ENCODE measurements at places on chromosomes 11 and 22.

- H3K4me1 ChIP-seq = no peaks in the 10 kb centered on the region
- no peak overlapping the region for H3K27ac ChIP-seq
- no peak for DNase-seq
- no peak overlapping the region for H3K4me3 ChIP-seq
- no peaks in the 10 kb centered on the region for H3K36me3 ChIP-seq
- H3K27me3 ChIP-seq = peaks cover 32% of the 10 kb centered on the region
These were observed 174.7 kb downstream of the RRAS2 start for GRCh38 chr11:14184028-14184940.

- peaks cover 32% of the 10 kb centered on the region for H3K36me3 ChIP-seq
- DNase-seq = no peak
- no peaks in the 10 kb centered on the region for H3K27me3 ChIP-seq
- H3K4me1 ChIP-seq = peaks cover 74% of the 10 kb centered on the region
These were observed 4.2 kb upstream of the NEAT1 start for GRCh38 chr11:65418431-65418680.

DNA sequence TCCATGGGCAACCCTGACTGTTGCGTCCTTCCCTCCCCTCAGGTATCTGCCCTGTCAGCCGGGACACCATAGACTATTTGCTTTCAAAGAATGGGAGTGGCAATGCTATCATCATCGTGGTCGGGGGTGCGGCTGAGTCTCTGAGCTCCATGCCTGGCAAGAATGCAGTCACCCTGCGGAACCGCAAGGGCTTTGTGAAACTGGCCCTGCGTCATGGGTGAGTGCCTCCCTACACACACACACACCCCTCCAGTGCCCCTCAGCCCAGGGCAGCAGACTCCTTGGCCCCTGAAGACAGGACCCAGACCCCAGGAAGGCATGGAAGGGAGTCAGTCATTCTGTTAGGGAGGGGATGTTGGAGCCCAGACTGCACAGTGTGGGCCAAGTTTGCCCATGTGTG is 17.9 kb upstream of the UVRAG start:
- H3K27me3 ChIP-seq = no peaks in the 10 kb centered on the region
- no peak overlapping the region for H3K4me3 ChIP-seq
- no peaks in the 10 kb centered on the region for H3K36me3 ChIP-seq
- DNase-seq = no peak

DNA sequence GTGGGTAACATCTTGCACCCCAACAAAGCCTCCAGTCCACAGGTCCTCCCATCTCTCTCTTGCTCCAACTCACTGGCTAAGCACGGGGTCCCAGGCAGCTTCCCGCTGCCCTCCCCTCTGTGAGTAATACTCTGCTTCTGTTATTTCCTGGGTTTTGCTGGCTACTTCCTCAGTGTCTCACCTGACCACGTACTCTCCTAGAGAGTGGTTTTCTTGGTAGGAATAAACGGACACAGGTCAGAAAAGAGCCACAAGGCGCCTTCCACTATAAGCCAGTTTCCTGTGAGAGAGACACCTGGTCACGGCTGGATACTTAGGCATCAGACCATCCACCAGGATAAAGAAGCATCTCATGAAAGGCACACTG is 36.0 kb downstream of the ARRB1 start:
- H3K4me3 ChIP-seq = no peak overlapping the region
- H3K27ac ChIP-seq = no peak overlapping the region
- H3K4me1 ChIP-seq = peaks cover 23% of the 10 kb centered on the region
- peaks cover 2% of the 10 kb centered on the region for H3K36me3 ChIP-seq
- H3K27me3 ChIP-seq = no peaks in the 10 kb centered on the region
- no peak for DNase-seq

DNA sequence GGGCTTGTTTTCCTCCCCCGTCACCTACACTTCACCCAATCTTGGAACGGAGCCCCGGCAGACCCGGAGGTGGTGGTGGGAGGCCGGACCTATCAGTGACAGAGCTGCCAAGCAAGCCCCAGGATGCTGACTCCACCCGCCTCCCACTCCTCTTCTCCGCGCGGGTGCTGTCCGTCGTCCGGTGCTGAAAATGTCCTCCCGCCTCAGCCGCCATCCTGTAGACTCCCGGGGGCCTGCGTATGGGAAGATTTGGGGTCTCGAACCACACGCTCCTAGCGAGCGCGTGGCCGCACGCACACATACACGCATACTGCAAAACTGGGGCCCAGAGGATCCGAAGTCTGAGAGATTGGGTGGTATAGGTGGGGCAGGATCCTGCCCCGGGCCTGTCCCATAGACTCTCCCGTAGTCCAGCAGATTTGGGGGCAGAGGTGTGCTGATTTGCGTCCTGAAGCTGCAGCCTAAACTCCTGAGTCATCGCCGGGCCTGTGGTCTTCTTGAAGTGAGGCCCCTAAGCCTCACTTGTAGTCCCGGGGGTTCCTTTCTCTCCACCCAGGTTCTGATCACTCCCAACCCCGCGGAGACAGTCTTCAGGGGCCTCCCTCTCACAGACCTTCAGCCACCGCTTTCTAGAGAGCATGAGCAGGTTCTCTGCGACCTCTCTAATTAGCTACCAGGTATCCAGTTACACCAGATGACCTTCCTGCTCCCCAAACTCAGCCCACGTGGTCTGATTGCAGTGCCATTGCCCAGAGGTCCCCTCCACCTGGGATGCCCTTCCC is 796 bp upstream of the YIF1A start:
- peaks cover 22% of the 10 kb centered on the region for H3K4me1 ChIP-seq
- no peak for DNase-seq
- peaks cover 17% of the 10 kb centered on the region for H3K27me3 ChIP-seq
- H3K4me3 ChIP-seq = peak overlapping the region; percentile 83
- peaks cover 8% of the 10 kb centered on the region for H3K36me3 ChIP-seq

DNA sequence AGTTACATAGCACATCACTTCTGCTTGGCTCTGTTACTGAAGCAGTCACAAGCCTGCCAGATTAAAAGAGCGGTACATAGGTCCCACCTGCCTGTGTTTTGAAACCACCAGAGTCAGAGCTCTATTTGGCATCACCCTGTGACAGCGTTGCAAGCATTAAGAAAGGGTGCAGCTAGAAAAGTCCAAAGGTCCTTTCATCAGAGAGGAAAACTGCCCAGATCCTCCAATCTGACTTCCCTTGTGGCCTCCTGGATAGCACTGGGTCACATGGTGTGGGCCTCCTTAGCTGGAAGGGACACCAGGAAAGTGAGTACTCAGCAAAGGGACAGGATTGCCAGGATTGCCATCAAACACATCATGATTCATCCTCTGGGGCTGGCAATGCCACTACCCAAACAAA is 22.9 kb downstream of the STX3 start:
- no peak for DNase-seq
- peaks cover 6% of the 10 kb centered on the region for H3K36me3 ChIP-seq
- H3K4me3 ChIP-seq = no peak overlapping the region
- no peaks in the 10 kb centered on the region for H3K4me1 ChIP-seq
- H3K27me3 ChIP-seq = no peaks in the 10 kb centered on the region
- no peak overlapping the region for H3K27ac ChIP-seq

- no peak for DNase-seq
- no peak overlapping the region for H3K4me3 ChIP-seq
These were observed 183.9 kb upstream of the CTSC start for GRCh38 chr11:88521399-88521798.

GRCh38 chr11:16909359-16910035 is 104.7 kb downstream of the PLEKHA7 start:
- H3K27me3 ChIP-seq = no peaks in the 10 kb centered on the region
- peaks cover 5% of the 10 kb centered on the region for H3K4me1 ChIP-seq
- DNase-seq = no peak
- no peak overlapping the region for H3K27ac ChIP-seq

DNA sequence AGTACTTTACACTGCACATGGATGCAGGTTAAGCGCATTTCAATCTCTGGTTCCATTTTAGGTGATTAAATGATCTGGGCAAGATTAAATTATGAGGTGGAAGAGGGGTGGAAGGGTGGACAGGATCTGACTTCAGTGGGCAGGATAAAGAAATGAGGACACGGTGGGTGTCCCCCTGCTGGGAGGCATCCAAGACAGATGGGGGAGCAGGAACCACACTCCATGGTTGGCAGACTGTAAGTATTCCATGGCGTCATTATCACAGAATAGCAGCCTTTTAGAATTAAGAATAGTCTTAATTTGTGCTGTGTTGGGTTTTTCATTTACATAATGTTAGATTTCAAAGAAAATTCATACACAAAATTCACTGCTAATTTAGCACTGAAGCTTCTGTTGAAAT is 7.6 kb upstream of the SORL1 start:
- H3K27ac ChIP-seq = no peak overlapping the region
- no peak for DNase-seq
- H3K4me3 ChIP-seq = no peak overlapping the region
- peaks cover 8% of the 10 kb centered on the region for H3K36me3 ChIP-seq
- peaks cover 31% of the 10 kb centered on the region for H3K4me1 ChIP-seq
- H3K27me3 ChIP-seq = no peaks in the 10 kb centered on the region

GRCh38 chr11:30143098-30143705 is 87.6 kb upstream of the FSHB start:
- H3K36me3 ChIP-seq = no peaks in the 10 kb centered on the region
- no peak overlapping the region for H3K4me3 ChIP-seq
- H3K27ac ChIP-seq = no peak overlapping the region
- no peaks in the 10 kb centered on the region for H3K27me3 ChIP-seq

DNA sequence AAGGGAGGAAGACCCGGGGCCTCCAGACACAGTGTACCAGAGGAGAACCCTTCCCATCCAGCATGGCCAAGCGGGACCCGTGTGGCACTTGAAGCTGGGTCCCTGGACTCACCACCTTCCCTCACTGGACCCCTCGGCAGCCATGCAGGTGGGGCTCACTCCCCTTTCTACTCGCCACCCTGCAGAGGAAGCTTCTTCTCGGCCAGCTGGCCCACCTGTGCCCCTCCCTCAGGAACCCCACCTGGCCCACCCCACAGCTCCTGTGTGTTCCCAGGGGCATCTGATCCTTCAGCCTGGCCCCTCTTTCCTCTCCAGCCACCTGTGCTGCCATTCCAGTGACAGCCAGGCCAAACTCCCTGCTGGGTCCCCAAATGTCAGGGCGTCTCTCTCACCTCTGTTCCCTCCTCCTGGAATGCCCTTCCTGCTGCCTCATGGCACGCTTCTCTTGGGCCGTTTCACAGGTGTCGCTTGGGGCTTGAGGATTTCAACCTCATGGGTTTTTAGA is 38.0 kb downstream of the IGF2 start:
- no peak overlapping the region for H3K4me3 ChIP-seq
- DNase-seq = no peak
- no peaks in the 10 kb centered on the region for H3K4me1 ChIP-seq
- peaks cover 8% of the 10 kb centered on the region for H3K27me3 ChIP-seq

DNA sequence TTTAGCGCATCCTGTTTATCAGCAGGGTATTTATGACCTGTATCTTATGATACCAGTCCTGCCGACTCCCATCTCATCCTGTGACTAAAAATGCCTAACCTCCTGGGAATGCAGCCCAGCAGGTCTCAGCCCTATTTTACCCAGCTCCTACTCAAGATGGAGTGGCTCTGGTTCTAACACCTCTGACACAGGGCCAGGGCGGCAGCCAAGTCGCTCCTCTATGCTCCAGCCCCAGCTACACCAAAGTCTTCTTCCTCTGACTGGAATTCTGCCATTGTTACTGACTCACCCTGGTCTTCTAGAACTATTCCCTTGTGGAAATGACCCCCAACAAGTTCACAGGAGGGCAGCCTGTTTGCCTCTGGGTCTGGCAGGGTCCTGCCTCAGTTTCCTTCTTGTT is 7.9 kb upstream of the C1QTNF6 start:
- H3K27me3 ChIP-seq = no peaks in the 10 kb centered on the region
- peak overlapping the region; percentile 26 for H3K27ac ChIP-seq
- H3K36me3 ChIP-seq = peaks cover 3% of the 10 kb centered on the region
- peaks cover 55% of the 10 kb centered on the region for H3K4me1 ChIP-seq
- no peak overlapping the region for H3K4me3 ChIP-seq
- DNase-seq = no peak

DNA sequence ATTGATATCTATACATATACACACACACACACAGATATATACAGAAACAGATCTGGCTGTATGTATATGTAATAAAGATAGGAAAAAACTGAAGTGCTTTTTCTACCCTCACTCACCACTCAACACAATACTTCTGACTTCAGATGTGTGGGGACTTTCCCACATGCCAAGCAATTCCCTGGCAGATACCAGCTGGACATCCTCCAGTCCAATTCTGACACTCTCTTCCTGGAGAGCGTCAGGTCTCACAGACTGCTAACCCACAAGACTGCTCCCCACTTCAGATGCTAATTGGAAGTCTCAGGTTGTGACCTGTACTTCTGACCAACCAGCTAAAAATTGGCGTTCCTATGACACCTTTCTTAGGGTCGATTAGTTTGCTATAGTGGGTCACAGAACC is 140.6 kb downstream of the ATG16L2 start:
- no peak overlapping the region for H3K4me3 ChIP-seq
- H3K4me1 ChIP-seq = peaks cover 12% of the 10 kb centered on the region
- DNase-seq = no peak
- H3K27ac ChIP-seq = no peak overlapping the region
- no peaks in the 10 kb centered on the region for H3K27me3 ChIP-seq
- peaks cover 11% of the 10 kb centered on the region for H3K36me3 ChIP-seq

GRCh38 chr11:119342023-119342300 is 1.3 kb upstream of the C1QTNF5 start:
- H3K4me3 ChIP-seq = no peak overlapping the region
- peaks cover 4% of the 10 kb centered on the region for H3K36me3 ChIP-seq
- no peak for DNase-seq
- peaks cover 75% of the 10 kb centered on the region for H3K27me3 ChIP-seq

- no peaks in the 10 kb centered on the region for H3K4me1 ChIP-seq
- H3K27ac ChIP-seq = no peak overlapping the region
- no peak for DNase-seq
- H3K36me3 ChIP-seq = peaks cover 2% of the 10 kb centered on the region
These were observed 127.3 kb upstream of the SEZ6L start for GRCh38 chr22:26041931-26042330.

GRCh38 chr22:45645150-45645525 is 26.5 kb upstream of the ATXN10 start:
- H3K4me3 ChIP-seq = no peak overlapping the region
- peaks cover 45% of the 10 kb centered on the region for H3K27me3 ChIP-seq
- H3K36me3 ChIP-seq = peaks cover 2% of the 10 kb centered on the region
- H3K27ac ChIP-seq = no peak overlapping the region
- no peak for DNase-seq

DNA sequence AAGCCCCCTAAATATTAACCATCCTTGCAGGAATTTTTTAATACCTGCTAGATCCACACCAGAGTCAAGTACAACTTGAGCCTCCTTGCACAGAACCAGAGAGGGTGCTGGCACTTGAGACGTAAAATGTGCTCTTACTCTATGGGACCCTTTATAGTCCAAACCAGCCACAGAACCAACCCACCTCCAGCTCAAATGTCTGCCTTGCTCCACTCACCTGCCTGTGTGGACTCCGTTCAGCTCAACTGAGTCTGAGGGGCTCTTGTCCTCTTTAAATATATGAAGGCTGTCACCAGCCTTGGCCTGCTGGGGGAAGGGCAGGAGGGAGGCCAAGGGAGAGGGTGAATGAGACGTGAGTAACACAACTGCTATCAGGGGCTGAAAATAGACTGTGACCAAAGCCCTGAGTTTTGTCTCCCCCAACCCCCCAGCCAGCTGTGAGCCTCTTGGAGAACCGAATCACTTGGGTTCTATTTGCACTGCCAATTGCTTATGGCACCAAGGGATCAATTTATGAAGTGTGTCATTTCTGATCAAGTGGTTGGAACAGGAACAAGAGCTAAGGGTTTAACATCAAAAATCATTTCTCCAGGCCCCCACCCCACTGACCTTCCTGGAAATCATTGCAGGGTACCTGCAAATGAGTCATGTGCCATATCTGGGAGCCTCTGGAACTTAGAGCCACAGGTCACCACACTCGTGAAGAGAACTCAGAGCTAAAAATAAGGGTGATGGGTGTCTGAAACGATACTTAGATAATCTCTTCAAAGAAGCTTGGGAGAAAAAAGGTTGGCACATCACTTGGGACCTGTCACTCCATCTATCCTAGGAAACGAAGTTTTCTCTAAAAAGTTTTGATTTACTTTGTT is at the start of gene CSRP3:
TSS of gene CSRP3 (minus strand) at position 247 of the 869 bp plus-strand sequence. CDS start 9,535 bp downstream, outside the sequence.
- no peak within 1 kb of the TSS for H3K4me3 ChIP-seq
- H3K4me1 ChIP-seq = no peaks in the 10 kb centered on the region
- no peak within 1 kb of the TSS for H3K27ac ChIP-seq
- DNase-seq = no peak

Measured in central memory CD8-positive, alpha-beta T cell (primary cell).